DMS53 (cell line): ENCODE measurements at places on chromosomes 5 and 9.
A peak's percentile ranks its signal among the peaks of the same experiment; 100 is the strongest.

GRCh38 chr5:130141659-130142320, 237.5 kb downstream of the CHSY3 start:
- DNase-seq: peak; percentile 74

DNA sequence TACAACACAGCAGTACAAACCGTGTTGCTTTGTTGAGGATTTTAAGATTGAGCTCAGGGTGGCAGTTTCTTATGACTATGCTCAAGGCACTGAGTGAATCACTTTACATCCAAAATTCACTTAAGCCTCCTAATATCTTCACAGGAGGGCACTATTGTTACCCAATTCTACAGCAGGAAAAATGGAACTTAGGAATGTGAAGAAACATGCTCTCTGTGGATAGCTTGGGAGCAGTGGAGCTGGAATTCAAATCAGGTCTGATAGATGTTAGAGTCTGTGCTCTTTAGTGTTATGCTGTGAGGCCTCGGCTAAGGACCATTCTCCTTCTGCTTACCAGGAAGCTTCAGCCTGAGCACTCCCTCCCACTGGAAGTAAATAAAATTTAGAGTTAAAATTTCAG, 18.7 kb upstream of the HMHB1 start:
- DNase-seq: no peak

- DNase-seq: no peak
Measured at GRCh38 chr5:158313733-158314464, 455.0 kb upstream of the CLINT1 start.

- DNase-seq: no peak
Measured at GRCh38 chr5:127447827-127448226, 69.6 kb upstream of the PRRC1 start.

GRCh38 chr9:13956107-13956506, 357.8 kb downstream of the NFIB start:
- DNase-seq: no peak
